ENCODE measurements at places on chromosomes 6 and 20.

GRCh38 chr6:14118446-14118845 is 874 bp downstream of the CD83 start:
- DNase-seq: no peak

DNA sequence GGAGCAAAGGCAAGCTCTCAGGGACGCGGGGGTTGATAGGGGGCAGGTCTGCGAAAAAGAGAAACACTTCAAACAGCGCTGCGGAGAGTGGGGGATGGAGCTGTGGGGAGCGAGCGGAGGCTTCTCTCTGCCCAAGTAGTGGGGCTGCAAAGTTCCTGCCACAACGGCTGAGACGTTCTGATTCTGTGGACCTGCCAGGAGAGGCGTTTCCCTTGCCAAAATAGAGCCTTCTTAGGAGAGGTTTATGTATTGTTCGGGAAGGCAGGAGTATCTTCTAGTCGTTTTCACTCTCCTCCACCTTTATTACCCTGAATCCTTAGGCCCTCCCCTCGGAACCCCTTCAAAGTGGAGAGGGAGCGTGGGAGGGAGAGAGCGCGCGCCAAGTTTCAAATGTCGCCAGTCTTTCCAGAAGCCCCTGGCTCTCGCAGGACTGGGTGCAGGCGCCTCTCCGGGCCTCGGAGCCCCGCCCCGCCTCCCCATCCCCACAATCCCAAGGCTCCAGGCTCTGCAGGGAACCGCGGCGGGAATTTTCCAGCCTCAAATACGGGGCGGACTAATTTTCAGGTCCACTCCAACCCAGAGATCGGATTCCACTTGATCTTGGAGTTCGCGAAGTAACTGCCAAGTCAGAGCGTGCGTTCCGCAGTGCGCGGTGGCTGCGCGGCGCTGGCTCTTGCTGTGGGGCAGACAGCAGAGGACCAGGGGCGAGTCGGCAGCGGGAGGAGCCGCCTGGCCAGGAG is 10.0 kb upstream of the POU3F2 start:
- no peak for DNase-seq

GRCh38 chr20:33412484-33412838 is 11.1 kb upstream of the CDK5RAP1 start:
- no peak for DNase-seq

- DNase-seq: no peak
These were observed 116.4 kb downstream of the AKAP7 start for GRCh38 chr6:131251590-131252199.

DNA sequence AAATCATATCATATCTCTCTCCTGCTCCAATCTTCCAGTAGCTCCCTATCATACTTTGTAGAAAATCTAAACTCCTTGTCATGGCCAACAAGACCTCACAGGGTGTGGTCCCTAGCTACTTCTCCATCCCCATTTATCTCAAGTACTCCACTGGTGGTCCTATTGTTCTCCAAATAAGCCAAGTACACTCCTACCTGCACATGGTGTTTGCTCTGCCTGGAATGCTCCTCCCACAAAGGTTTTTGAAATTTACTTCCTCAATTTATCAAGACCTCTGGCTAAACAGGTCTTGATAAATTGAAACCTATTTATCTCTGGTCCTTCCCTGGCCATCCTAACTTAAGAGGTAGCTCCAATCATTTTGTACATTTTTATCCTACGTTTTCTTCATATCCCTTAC is 12.1 kb downstream of the TMX4 start:
- DNase-seq: no peak

GRCh38 chr6:16635810-16636602 is 125.3 kb downstream of the ATXN1 start:
- no peak for DNase-seq

- DNase-seq: no peak
These were observed 39.8 kb downstream of the TTLL9 start for GRCh38 chr20:31910071-31910803.

- DNase-seq: no peak
These were observed 99.6 kb downstream of the MAP3K4 start for GRCh38 chr6:161091151-161091550.

DNA sequence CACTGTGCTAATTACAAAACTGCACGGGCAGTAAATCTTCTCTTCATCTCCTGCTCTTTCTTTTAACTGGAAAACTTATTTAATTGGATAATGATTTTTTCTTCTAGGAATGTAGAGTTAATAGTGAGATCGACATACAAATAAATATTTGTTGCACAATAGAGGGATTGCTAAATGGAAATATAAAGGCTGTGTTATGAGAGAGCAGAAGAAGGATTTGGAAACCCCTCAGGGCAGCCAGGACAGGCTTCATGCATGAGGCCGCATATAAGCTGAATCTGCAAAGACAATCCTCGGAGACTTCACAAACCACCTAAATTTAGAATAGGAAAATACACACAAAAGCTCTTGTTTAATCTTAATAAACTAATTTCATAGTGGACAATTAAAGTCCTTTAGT is 2.9 kb upstream of the TAAR1 start:
- DNase-seq: no peak

DNA sequence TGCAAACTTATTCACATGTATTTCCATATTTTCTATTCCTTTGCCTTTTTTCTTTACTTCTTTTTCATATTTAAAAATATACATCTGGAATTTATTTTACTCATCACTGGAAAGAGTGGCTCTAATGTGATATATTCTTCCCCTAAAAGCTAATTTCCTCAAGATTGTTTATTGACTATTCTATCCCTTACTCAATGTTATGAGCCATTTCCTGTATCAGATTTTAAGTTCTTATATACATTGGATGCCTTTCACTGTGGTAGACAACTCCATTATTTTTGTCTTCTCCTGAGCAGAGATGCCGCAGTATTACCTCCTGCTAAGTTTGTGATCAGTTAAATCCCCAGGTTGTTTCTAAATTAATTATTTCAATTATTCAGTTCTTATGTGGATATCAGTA is 418.4 kb upstream of the JAG1 start:
- no peak for DNase-seq

DNA sequence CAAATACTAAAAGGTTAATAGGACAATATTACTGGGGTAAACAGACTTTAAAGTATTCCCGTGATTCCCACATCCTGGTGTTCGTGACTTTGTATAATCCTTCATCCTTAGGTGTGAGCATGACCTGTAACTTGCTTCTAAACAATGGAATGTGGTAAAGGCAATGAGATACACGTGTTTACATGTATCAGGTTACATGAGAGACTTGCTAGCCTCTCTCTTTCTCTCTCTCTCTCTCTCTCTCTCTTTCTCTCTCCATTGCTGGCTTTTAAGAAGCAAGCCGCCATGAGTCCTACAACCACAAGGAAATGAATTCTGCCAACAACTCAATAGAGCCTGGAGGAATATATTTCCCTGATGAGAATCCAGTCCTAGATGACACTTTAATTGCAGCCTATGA is 83.9 kb upstream of the LGSN start:
- no peak for DNase-seq

DNA sequence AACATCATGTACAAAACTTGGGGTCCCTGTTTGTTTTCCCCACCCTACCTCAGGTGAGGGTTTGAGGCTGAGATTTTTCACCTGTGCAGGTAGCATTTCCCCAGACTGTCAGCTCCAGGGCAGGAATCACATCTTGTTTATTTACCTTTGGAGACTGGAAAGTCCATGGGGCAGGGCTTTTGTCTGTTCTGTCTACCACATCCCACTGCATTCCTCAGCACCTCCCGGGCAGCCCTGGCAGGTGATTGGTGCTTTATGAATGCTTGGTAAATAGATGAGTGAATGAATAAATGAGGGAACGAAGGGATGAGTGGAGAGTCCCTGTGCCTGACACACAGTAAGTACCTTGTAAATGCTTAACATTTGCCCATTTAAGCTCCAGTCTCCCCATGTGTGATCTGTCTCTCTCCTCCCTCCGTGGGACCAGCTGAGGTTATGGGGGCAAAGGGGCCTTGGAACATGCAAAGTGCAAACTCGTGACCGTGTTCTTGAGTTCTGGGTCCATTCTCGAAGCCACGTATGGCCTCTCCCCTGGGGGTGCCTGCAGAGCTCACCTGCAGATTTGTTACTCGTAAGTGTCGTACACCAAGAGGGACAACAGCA is 69.7 kb upstream of the PMEPA1 start:
- DNase-seq: no peak

DNA sequence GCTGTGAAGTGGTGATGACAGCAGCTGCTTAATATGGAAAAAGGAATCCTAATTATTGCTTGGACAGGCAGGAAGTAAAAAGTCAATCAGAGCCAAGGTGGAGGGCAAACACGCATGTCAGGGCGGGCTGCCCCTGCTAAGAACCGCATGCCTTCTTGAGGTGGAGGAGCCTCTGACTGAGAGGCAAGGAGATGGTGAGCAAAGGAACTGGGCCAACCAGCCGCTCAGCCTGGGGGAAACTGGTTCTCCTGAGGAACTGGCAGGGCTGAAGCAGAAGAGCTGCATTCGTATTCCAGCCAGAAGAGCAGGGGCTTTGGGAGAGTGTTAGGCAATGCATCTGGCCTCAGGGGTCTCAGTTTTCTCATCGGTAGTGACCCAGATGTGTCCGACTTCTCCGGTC is 13.1 kb upstream of the MLN start:
- no peak for DNase-seq

DNA sequence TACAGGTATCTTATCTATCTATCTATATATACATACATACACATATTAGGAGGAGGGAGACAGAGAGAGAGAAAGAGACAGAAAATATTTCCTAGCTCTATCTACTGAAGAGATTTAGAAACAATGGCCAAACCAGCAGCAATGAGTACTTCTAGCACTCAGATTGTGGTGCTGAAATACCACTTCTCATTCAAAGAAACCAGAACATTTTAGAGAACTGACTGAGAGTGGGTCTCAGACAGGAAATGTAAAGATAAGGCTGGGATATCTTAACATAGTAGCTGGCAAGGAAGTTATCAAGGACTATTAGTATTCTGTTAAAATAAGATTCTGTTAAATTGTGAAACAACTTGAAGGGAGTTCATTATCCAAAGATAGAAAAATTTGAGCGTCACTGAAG is 57.0 kb downstream of the DNAAF9 start:
- DNase-seq: no peak

GRCh38 chr6:60754879-60755278 is 1531.1 kb downstream of the KHDRBS2 start:
- no peak for DNase-seq

- DNase-seq: no peak
These were observed 42.3 kb downstream of the NINL start for GRCh38 chr20:25543068-25543467.

- no peak for DNase-seq
These were observed 172.9 kb upstream of the UST start for GRCh38 chr6:148573922-148574321.

DNA sequence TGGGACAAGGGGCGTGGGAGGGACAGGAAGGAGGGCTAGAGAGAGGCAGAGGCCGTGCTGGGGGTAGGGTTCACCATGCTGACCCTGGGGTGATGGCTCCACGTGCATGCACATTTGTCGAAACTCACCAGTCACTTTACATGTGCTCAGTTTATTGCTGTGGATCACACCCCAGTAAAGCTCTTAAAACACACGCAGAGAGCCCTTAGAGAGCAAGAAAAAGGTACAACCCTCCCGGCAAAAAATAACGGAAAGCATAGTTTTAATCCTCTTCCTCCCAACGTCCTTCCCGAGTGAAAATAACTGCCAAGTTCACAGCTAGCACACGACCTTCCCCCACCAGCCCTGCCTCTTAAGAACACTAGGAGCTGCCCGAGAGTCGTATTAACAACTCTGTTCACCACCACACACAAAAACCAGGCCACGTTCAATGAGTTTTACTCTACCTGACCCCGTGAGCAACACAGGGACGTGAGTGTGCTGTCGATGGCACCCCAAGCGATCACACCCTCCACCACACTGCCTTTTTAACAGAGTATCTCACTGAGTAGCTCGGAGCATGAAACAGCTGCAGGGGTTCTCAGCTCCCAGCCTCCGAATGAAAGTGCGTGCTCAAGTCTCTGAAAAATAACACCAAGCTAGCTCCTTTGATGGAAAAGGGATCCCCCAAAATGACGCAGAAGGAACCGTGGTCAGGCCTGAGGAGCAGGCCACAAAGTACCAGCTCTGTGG is 39.7 kb downstream of the TAF4 start:
- no peak for DNase-seq

- no peak for DNase-seq
These were observed 59.5 kb downstream of the CTCFL start for GRCh38 chr20:57465486-57465885.

DNA sequence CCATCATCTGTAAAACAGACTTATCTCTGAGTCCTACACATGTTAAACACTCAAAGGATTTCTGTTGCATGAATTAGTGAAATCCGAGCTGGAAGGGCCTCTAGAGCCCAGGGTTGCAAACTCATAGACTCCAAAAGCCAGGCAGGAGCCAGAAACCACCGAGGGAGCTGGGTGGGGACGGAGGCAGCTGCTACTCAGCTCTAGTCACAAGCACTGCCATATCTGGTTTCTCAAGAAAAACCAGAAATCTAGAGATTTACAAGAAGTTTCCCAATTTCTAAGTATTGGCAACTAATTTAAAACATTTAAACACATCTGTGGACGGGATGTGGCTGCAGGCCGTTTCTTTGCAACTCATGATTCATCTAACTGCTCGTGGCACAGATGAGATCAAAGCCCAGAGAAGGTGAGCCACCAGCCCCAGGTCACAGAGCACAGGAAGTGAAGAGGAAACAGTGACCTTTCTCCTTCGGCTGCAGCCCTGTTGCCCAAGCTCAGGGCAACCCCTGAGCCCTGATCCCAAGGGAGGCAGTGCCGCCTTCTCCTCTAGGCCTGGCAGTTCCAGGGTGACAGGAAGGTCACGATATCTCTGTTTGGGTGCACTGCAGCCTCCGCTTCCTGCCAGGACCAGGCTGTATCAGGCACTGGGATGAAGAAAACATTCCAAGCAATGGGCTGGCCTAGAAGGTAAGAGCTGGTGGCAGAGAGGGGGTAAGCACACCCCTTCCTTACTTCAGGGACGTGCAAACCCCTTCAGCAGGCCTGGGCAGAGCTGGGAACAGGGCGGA is 26.4 kb upstream of the PTGIS start:
- peak; percentile 25 for DNase-seq

DNA sequence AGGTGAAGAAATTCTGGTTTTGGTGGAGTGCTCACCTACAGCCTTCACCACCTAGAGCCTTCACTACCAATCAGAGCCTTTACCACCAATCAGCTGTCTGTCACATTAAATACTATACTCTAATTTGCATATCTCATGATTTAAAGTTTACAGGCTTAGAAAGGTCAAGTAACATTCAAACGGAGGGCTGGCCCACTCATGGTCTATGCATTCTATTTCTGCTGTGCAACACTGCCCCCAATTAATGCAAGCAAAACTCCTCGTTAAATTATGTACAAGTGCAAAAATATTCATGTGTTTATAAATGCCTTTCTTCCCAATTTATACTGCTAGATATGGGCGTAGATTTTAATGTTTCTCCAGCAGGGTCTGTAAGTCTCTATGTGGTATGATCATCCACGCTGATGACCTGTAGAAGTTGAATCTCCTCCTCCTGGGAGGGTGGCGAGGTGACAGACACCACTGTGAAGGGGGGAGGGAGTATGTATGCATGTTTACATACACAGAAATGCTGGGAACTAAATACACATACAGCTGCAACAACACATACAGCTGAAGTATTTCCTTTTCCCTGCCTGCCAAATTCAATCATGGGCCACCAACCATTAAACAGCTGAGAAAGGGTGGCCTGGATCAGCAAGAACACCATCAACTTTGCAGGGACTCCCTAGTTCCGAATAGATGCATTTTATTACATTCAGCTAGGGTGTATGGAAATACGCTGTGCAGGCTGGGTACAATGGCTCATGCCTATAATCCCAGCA is 13.1 kb downstream of the RRAGD start:
- DNase-seq: no peak

GRCh38 chr6:77457720-77458349 is 5.5 kb downstream of the HTR1B start:
- DNase-seq: no peak

- no peak for DNase-seq
These were observed 3.9 kb upstream of the NKX2-2 start for GRCh38 chr20:21517566-21518277.

Measured in stimulated activated CD4-positive, alpha-beta T cell treated with anti-CD3 and anti-CD28 coated beads, Interleukin-1b, Interleukin-23, amount 100 ng/mL, for 4 hours (primary cell).